ENCODE measurements at places on chromosomes 5 and 9. TPM values are rescaled to one million over a fixed set of nuclear protein-coding genes. Genes with fewer than 3 reads are reported as not detected.

DNA sequence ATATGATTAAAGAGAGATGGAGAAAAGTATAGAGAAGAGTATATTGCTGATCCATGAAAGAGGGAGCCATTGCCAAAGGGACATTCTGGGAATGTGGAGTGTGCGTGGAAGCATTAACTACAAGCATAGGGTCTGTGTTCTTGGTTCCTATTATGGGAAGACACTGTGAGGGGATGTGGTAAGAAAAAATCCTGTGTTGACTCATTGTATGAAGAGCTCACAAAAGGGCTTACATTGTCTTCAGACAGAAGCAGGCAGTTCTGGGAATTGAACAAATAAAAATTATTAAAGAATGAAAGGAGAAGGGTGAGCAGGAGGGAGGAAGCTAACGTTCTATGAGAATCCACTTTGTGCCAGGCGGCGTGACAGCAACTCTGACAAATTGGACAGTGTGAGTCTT is 250.4 kb upstream of the CHD1 start:
- no peak for DNase-seq

GRCh38 chr9:16121601-16122286 is 568.9 kb downstream of the CCDC171 start:
- DNase-seq = no peak

GRCh38 chr9:34456151-34456550 is 2.2 kb downstream of the FAM219A start:
- no peak for DNase-seq

DNA sequence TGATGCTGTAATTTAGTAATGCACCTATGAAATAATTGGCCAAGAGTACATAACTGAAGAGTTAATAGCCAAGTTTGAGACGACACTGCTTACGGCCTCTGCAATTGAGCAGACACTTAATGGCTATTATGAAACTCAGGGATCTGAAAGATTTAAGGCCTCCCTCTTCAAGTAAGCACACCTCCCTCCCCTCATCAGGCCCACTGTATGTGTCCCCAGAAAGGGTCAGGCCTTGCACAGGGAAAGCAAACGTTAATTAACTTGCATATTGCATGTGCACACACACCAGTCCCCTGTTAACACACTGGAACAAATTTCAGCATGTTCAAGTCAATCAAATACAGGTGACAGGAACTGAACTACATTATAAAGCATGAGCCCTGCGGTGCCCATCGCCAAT is 163.6 kb downstream of the SPOCK1 start:
- no peak for DNase-seq

LCN9 gene
- polyA plus RNA-seq = not detected

- no peak for DNase-seq
These were observed 4.2 kb upstream of the ANXA2R start for GRCh38 chr5:43044181-43044914.

NUTM2G gene
- 0.75 TPM for polyA plus RNA-seq

DNA sequence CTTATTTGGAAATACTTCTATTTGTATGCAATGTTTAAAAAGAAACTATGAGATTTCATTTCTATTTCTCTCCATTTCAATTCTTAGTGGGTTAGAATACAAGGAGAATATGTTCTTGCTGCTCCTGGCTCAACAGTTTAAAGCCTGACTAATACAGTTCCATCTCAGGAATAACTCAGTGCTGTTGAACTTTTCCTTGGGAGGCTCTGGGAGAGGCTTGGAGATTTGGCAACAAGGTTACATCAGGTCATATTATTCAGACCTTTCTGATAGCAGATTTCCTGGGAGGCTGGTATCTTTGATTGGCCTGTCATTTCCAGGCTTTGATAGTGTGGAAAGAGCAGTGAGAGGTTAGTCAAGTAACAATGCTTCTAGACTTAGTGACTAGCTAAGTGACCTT is 481.7 kb upstream of the KLF4 start:
- no peak for DNase-seq

PCDHA1 gene
- polyA plus RNA-seq = 0.12 TPM

- no peak for DNase-seq
These were observed 3.8 kb downstream of the ZFAND5 start for GRCh38 chr9:72361217-72361616.

- no peak for DNase-seq
These were observed 49.9 kb downstream of the SHB start for GRCh38 chr9:38018958-38019602.

GRCh38 chr9:70789086-70789485 is 332.3 kb downstream of the TRPM3 start:
- DNase-seq = no peak

GRCh38 chr5:124583469-124584350 is 162.7 kb downstream of the ZNF608 start:
- DNase-seq = no peak

DNA sequence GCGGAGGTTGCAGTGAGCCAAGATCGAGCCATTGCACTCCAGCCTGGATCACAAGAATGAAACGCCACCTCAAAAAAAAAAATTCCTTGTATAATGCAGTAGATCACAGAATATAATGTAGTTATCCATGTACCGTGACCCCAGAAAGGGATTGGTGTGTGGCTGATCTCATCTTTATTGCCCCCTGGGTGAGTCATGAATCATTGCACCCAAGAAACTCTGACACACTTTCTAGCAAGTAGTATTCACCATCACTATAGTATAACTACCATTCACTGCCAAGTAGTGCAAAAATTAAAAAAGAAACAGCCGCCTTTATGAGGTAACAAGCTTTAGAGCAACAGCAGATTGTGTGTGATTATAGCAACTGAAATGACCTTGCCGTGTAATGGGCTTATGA is 23.7 kb upstream of the ANKH start:
- DNase-seq = no peak

- DNase-seq = no peak
These were observed 48.4 kb upstream of the TUT7 start for GRCh38 chr9:86402591-86402990.

TPPP gene
- polyA plus RNA-seq = 4.3 TPM

All from left renal cortex interstitium (tissue), 4 donors.